ENCODE measurements at places on chromosomes 1 and 21.
A peak's percentile ranks its signal among the peaks of the same experiment; 100 is the strongest.

- DNase-seq: peak; percentile 61
These were observed 4.5 kb downstream of the CDKN2C start for GRCh38 chr1:50974618-50974935.

- no peak for DNase-seq
These were observed 115.2 kb downstream of the LRRC40 start for GRCh38 chr1:70090141-70090540.

- no peak for DNase-seq
These were observed 12.0 kb downstream of the GSTM3 start for GRCh38 chr1:109728870-109729269.

DNA sequence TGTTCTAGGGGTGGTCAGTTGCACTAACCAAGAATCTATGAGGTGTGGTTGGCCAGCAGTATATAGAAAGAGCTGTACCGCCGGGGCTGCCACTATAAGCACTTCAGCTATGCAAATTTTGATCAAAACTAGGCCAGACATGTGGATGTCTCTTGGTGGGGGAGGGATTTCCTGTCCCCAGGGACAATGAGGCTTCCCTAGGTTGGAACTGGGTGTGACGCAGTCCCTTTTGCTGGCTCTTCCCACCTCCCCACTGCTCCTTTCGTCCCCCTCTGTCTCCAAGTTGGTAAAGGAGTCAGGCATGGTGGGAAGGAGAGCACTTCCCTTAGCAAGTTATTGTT, 13.6 kb downstream of the SDCCAG8 start:
- DNase-seq: no peak

- DNase-seq: no peak
These were observed 7.8 kb upstream of the FMO2 start for GRCh38 chr1:171177261-171177660.

- DNase-seq: no peak
These were observed 69.2 kb downstream of the MORN1 start for GRCh38 chr1:2322065-2322571.

DNA sequence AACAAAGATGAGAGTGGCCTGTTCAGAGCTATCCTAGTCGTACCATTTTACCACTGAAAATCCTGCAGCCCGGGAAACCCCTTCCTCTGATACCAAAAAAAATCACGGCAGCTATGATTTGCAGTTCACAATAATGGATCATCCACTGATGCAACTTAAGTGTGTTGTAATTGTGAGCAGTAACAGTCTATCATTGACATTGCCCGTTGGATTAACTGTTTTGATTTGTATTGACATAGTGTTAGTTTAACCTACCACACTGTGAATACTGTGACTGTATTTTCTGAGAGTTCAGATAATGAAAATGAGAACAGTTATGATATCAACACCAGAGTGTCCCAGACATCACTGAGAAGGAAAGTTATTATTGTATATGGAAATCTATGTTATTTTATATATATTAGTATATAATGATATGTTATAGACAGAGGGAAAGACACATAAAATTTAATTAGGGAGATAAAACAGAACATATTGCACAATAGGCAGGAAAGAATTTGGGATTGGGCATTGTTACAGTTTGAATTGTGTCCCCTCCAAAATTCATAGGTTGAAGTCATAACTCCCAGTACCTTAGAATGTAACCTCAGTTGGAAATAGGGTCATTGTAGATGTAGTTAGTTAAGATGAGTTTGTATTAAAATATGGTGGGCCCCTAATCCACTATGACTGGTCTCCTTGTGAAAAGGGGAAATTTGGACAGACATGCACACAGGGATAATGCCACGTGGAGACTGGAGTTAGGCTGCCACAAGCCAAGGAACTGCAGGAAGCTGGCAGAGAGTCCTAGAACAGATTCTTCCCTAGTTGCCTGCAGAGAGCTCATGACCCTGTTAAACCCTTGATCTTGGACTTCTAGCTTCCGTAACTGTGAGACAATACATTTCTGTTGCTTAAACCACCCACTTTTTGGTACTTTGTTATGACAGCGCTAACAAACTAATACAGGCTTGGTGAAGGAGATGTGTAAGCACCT, 54.4 kb downstream of the TLCD4 start:
- no peak for DNase-seq

DNA sequence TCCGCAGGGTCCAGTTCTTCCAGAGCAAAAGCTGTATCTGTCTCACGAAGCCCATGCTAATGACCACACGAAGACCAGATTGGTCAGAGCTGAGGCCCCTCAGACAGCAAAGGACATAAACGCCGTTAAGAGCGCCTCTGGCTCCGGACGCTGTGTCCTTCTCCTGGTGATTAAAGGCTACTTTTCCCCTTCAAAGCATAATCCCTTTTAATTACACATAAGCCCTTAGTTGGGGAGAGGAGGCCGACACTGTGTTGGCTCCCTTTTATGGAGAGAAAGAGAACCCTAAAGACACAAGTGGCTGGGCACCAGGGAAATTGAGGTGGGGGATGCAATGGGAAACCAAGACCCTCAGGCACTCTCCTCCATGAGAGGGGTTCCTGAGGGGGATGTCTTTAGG, at the start of gene ABCA4:
TSS of gene ABCA4 (minus strand) at position 158 of the 400 bp plus-strand sequence. CDS start at position 55, 103 bp downstream.
- no peak for DNase-seq

DNA sequence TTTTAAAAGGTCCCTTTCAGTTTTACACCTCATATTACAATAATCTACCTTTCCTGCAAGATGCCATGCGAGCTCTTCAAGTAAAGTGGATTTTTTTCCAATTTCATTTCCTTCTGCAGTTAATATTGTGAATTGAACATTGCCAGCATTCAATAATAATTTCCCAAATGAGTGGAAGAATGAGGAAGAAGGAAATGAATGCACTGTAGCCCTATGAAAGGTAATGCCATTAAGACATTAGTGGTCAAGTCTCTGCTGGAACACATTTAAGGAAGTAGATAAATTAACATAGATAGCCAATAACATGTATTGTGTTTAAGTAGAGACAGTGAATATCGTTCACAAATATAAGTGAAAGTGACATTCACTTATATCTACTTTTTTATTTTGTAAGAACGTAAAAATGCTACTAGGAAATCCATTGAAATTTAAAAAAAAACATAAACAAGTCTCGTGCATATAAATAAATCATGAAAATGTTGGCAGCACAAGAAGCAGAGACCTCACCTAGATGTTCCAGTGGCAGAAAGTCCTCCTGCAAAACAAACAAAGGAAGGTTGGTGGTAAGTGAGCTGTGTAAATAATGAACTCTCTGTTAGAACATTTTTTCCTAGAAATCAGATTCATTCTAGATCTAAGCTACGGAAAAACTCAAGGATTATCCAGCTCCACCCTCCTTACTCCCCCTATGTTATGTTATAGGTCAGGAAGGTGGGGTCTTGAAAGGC, 17.7 kb downstream of the FCRL3 start:
- no peak for DNase-seq
